ENCODE measurements at places on chromosomes 16 and 17. TPM values are rescaled to one million over a fixed set of nuclear protein-coding genes. Genes with fewer than 3 reads are reported as not detected.

KCNJ18 gene
- total RNA-seq = not detected

FBXL20 gene
- total RNA-seq = 14.5 TPM

ADCY7 gene
- 34.7 TPM for total RNA-seq

HOXB3 gene
- 15.7 TPM for total RNA-seq

CACNG1 gene
- total RNA-seq = not detected

EFCAB5 gene
- total RNA-seq = 0.66 TPM

CCL8 gene
- 0.26 TPM for total RNA-seq

KRTAP4-4 gene
- total RNA-seq = not detected

DNA sequence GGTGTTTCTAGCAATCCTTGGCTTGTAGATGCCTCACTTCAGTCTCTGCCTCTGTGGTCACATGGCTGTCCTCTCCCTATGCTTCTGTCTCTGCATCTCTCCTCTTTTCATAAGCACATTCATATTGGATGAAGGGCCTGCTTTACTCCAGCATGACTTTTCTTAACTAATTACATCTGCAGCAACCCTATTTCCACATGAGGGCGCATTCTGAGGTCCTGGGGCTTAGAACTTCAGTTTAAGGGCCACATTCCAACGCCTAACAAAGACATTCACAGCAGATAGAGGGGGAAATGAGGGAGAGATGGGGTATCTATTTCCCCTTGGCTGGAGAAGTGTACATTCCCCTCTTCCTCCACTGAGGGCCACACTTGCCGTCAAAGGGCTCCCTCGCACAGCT lies 489.1 kb upstream of the SALL1 start:
- H3K4me1 ChIP-seq = no peaks in the 10 kb centered on the region
- H3K4me3 ChIP-seq = no peak overlapping the region
- no peaks in the 10 kb centered on the region for H3K27me3 ChIP-seq
- DNase-seq = no peak
- H3K36me3 ChIP-seq = no peaks in the 10 kb centered on the region

DNA sequence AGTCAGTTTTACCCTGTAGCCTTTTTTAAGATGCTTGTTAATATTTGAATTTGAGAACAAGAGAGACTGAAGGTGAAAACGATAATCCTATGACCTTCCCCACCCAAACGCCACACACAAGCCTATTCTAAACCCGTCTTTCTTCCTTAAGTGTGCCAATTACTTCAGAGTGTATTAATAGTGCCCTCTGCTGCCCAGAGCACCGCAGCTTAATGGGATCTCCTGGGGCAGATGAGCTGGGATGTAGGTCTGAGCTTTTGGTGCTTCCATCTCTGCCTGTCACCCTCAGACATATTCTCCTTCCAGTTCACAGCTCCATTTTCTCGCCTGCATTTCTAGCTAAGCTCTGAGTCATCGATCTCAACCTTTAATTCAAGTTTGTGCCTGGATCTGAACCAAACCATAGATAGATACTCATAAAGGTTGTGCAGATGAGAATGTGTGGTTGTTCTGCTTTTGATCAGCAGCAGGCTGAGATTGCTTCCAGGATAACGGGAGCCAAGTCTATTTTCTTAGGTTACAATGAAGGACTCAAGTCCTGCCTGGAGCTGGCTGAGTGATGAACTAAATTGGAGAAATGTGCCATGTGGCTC lies 46.4 kb upstream of the CDH13 start:
- DNase-seq = peak; percentile 62
- no peaks in the 10 kb centered on the region for H3K36me3 ChIP-seq
- H3K4me1 ChIP-seq = no peaks in the 10 kb centered on the region
- no peak overlapping the region for H3K4me3 ChIP-seq
- no peak overlapping the region for H3K27ac ChIP-seq

- H3K27me3 ChIP-seq = no peaks in the 10 kb centered on the region
- peaks cover 2% of the 10 kb centered on the region for H3K4me1 ChIP-seq
These were observed 75.5 kb downstream of the GPRC5B start for GRCh38 chr16:19809121-19809635.

GRCh38 chr16:28151180-28151579 lies 60.6 kb downstream of the XPO6 start:
- no peak overlapping the region for H3K27ac ChIP-seq
- no peaks in the 10 kb centered on the region for H3K4me1 ChIP-seq
- no peak for DNase-seq
- no peaks in the 10 kb centered on the region for H3K27me3 ChIP-seq

- no peaks in the 10 kb centered on the region for H3K36me3 ChIP-seq
- H3K27ac ChIP-seq = no peak overlapping the region
- H3K4me1 ChIP-seq = peaks cover 6% of the 10 kb centered on the region
- no peak overlapping the region for H3K4me3 ChIP-seq
- H3K27me3 ChIP-seq = no peaks in the 10 kb centered on the region
These were observed 5.8 kb downstream of the WIPF2 start for GRCh38 chr17:40224718-40225550.

- no peaks in the 10 kb centered on the region for H3K36me3 ChIP-seq
- peak; percentile 99 for DNase-seq
- peaks cover 37% of the 10 kb centered on the region for H3K4me1 ChIP-seq
- H3K4me3 ChIP-seq = peak overlapping the region; percentile 38
These were observed 17.7 kb upstream of the SMURF2 start for GRCh38 chr17:64679710-64680216.

- H3K27ac ChIP-seq = no peak overlapping the region
- no peak for DNase-seq
- H3K36me3 ChIP-seq = no peaks in the 10 kb centered on the region
- no peaks in the 10 kb centered on the region for H3K27me3 ChIP-seq
- no peak overlapping the region for H3K4me3 ChIP-seq
- H3K4me1 ChIP-seq = no peaks in the 10 kb centered on the region
These were observed 3.7 kb downstream of the ZNF597 start for GRCh38 chr16:3439637-3440036.

DNA sequence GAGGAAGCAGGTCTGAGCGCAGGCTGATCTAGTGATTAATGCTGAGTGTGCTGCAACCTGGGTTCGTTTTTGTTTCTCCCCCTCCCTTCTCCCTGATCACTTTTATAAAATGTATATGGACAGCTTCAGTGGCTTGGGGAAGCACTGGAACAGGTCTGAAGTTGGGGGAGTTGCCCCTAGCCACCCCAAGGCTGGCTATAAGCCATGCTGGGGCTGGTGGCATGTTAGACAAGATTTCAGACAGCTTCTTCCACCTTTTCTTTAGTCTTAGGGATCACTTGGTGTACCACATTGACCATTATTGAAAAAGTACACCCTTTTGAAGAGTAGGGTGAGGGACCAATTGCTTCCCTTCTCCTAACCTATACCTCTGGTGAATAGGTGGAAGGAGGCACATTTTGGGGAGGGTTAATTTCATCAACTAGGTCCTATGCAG lies 3.8 kb upstream of the VAC14 start:
- no peaks in the 10 kb centered on the region for H3K36me3 ChIP-seq
- H3K27ac ChIP-seq = peak overlapping the region; percentile 65
- no peak overlapping the region for H3K4me3 ChIP-seq
- H3K27me3 ChIP-seq = no peaks in the 10 kb centered on the region
- no peak for DNase-seq
- H3K4me1 ChIP-seq = peaks cover 6% of the 10 kb centered on the region

- DNase-seq = peak; percentile 35
- no peak overlapping the region for H3K27ac ChIP-seq
- no peak overlapping the region for H3K4me3 ChIP-seq
- no peaks in the 10 kb centered on the region for H3K36me3 ChIP-seq
These were observed 294.2 kb upstream of the SALL1 start for GRCh38 chr16:51445250-51445649.

- H3K27me3 ChIP-seq = no peaks in the 10 kb centered on the region
- H3K4me1 ChIP-seq = no peaks in the 10 kb centered on the region
- no peak overlapping the region for H3K27ac ChIP-seq
- no peak for DNase-seq
- H3K4me3 ChIP-seq = no peak overlapping the region
These were observed 18.0 kb downstream of the CTRB2 start for GRCh38 chr16:75188832-75189477.

GRCh38 chr17:47427985-47428384 lies 102.9 kb upstream of the NPEPPS start:
- no peaks in the 10 kb centered on the region for H3K4me1 ChIP-seq
- H3K27ac ChIP-seq = no peak overlapping the region
- DNase-seq = no peak

- DNase-seq = no peak
- peaks cover 4% of the 10 kb centered on the region for H3K27me3 ChIP-seq
- H3K36me3 ChIP-seq = no peaks in the 10 kb centered on the region
- H3K4me1 ChIP-seq = no peaks in the 10 kb centered on the region
- no peak overlapping the region for H3K4me3 ChIP-seq
These were observed 13.9 kb downstream of the CNEP1R1 start for GRCh38 chr16:50038756-50039529.

- DNase-seq = peak; percentile 48
- H3K4me3 ChIP-seq = no peak overlapping the region
- no peaks in the 10 kb centered on the region for H3K36me3 ChIP-seq
These were observed 47.7 kb downstream of the SMURF2 start for GRCh38 chr17:64614266-64615027.

GRCh38 chr17:75980188-75981018 lies 1.4 kb downstream of the TEN1 start:
- H3K27ac ChIP-seq = peak overlapping the region; percentile 97
- H3K4me1 ChIP-seq = peaks cover 7% of the 10 kb centered on the region
- DNase-seq = no peak
- H3K36me3 ChIP-seq = no peaks in the 10 kb centered on the region

GRCh38 chr17:48470388-48471034 lies 40.5 kb upstream of the SKAP1 start:
- no peaks in the 10 kb centered on the region for H3K27me3 ChIP-seq
- no peaks in the 10 kb centered on the region for H3K36me3 ChIP-seq
- no peak overlapping the region for H3K4me3 ChIP-seq

- no peak overlapping the region for H3K27ac ChIP-seq
- H3K36me3 ChIP-seq = no peaks in the 10 kb centered on the region
- no peaks in the 10 kb centered on the region for H3K27me3 ChIP-seq
- no peak overlapping the region for H3K4me3 ChIP-seq
These were observed 8.5 kb downstream of the NAGPA start for GRCh38 chr16:5025171-5025632.

DNA sequence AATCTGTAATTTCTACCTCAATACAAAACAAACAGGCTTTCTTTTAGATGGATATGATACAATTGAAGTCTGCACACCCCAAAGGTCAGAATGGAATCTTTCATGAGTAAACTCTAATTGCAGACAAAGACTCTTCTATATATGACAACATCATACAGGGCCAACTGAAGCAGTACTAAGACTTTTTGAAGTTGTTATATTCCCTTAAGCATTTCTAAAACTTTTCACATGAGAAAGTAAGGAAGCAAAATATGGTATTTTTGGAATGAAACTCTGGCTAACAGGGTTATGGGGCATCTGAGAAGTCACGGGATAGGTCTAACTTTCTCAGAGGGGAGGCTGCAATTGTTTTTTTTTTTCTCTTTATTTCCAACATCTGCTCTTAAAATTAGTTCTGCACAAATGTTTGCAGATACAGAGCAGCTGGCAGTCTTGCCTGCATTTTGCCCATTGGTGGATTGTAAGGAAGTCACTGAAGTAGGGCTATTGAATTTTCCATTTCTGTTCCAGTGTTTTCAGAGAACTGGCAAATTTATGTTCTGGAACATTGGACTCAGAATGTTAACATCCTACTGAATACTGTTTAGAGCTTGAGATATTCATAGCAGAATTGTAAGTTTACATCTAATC lies 59.1 kb downstream of the SSH2 start:
- H3K27ac ChIP-seq = no peak overlapping the region
- no peaks in the 10 kb centered on the region for H3K27me3 ChIP-seq
- H3K36me3 ChIP-seq = no peaks in the 10 kb centered on the region
- H3K4me3 ChIP-seq = no peak overlapping the region
- H3K4me1 ChIP-seq = peaks cover 2% of the 10 kb centered on the region

GRCh38 chr16:70428178-70428998 lies 10.5 kb downstream of the ST3GAL2 start:
- no peaks in the 10 kb centered on the region for H3K27me3 ChIP-seq
- peak; percentile 96 for DNase-seq
- H3K27ac ChIP-seq = peak overlapping the region; percentile 81
- no peak overlapping the region for H3K4me3 ChIP-seq
- H3K4me1 ChIP-seq = peaks cover 23% of the 10 kb centered on the region
- H3K36me3 ChIP-seq = no peaks in the 10 kb centered on the region

- no peak overlapping the region for H3K27ac ChIP-seq
- H3K27me3 ChIP-seq = no peaks in the 10 kb centered on the region
- peak; percentile 25 for DNase-seq
- H3K4me1 ChIP-seq = peaks cover 31% of the 10 kb centered on the region
- H3K4me3 ChIP-seq = no peak overlapping the region
These were observed 22.2 kb downstream of the HLF start for GRCh38 chr17:55286681-55287589.

- no peak within 1 kb of the TSS for H3K27ac ChIP-seq
- H3K27me3 ChIP-seq = peaks cover 8% of the 10 kb centered on the region
- no peaks in the 10 kb centered on the region for H3K4me1 ChIP-seq
- H3K36me3 ChIP-seq = peaks cover 3% of the 10 kb centered on the region
These were observed at the start of gene PABPN1L for GRCh38 chr16:88866151-88866920. PABPN1L (minus strand) TSS chr16:88866660; CDS start chr16:88866606, 54 bp downstream.

DNA sequence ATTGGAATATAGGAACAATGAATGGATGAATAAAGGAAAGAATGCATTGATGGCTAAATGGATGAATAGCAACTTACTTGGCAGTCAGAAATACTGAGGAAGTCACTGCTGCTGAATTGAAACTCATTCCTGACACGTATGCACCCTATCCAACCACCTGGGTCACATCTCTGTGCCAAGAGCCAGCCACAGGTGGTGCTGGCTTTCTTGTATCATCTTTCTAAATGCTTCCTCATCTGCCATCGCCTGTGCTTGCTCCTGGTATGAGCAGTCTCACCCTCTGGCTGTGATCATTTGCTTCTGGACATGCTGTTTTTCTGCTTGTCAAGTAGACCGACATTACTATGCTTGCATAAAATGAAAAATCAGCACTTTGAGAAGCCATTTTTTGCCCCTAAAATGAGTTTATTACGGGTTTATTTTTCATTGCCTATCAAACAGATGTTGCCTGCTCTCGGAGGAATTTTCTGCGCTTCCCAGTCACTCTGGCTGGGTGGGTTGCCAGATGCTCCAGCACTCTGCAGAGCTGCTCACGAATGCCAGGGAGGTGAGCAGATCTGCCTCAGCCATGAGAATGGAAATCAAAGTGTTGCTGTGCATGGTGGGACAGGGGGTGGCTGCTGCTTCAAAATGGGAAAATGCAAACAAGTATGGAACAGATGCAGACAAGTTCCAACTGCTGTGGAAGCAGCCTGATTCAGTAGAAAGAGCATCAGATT lies 1349.6 kb upstream of the CDH8 start:
- no peaks in the 10 kb centered on the region for H3K4me1 ChIP-seq
- H3K4me3 ChIP-seq = no peak overlapping the region
- H3K27me3 ChIP-seq = no peaks in the 10 kb centered on the region

DNA sequence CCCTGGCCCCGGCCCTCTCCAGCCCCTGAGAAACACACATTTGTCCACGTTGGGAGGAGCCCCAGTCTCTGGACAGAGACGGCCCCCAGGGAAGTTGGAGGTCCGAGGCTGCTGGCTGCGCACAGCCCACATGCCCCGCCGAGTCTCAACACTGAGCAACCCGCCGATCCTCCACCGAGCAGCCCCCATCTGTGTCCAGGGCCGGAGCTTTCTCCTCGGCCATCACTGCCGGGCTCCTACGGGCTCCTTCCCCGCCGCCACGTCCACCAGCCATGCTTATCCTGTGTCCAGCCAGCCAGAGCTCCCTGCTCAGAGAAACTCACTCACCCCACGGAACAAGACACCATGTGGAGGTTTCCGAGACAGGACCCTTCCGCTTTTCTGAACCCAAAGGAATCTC lies 103.3 kb downstream of the ENGASE start:
- no peak overlapping the region for H3K4me3 ChIP-seq
- no peaks in the 10 kb centered on the region for H3K36me3 ChIP-seq
- no peak for DNase-seq
- H3K4me1 ChIP-seq = no peaks in the 10 kb centered on the region
- H3K27ac ChIP-seq = no peak overlapping the region
- H3K27me3 ChIP-seq = no peaks in the 10 kb centered on the region

- H3K4me3 ChIP-seq = peak overlapping the region; percentile 84
- no peaks in the 10 kb centered on the region for H3K27me3 ChIP-seq
- H3K27ac ChIP-seq = peak overlapping the region; percentile 93
- peaks cover 10% of the 10 kb centered on the region for H3K4me1 ChIP-seq
- H3K36me3 ChIP-seq = no peaks in the 10 kb centered on the region
These were observed 973 bp upstream of the IL4R start for GRCh38 chr16:27312580-27313421.
